Lung (tissue), 17 donors: ENCODE measurements at places on chromosomes 3 and 15. TPM values are rescaled to one million over a fixed set of nuclear protein-coding genes. Genes with fewer than 3 reads are reported as not detected.

The CCR4 gene
- total RNA-seq: 2.9 TPM

The SLC28A2 gene
- total RNA-seq: 0.28 TPM

The ITIH1 gene
- total RNA-seq: 0.34 TPM

The FANCD2OS gene
- total RNA-seq: not detected

The VGLL3 gene
- total RNA-seq: 49.2 TPM

The SLC12A1 gene
- total RNA-seq: not detected

The WNT5A gene
- total RNA-seq: 16.4 TPM

The SAMMSON gene
- 0.12 TPM for total RNA-seq

The TRIM42 gene
- not detected for total RNA-seq

The UROC1 gene
- total RNA-seq: 0.21 TPM

The EPHA3 gene
- 2.5 TPM for total RNA-seq

The RTP3 gene
- total RNA-seq: not detected
